Fibroblast of lung (primary cell): ENCODE measurements at places on chromosomes 11 and 22. TPM values are rescaled to one million over a fixed set of nuclear protein-coding genes. Genes with fewer than 3 reads are reported as not detected.
A peak's percentile ranks its signal among the peaks of the same experiment; 100 is the strongest.

SYCE3 gene
- 0.33 TPM in 1 of 2 replicates, not detected in the other for total RNA-seq

GRCh38 chr11:110094298-110095285 is 1.4 kb downstream of the ZC3H12C start:
- peak overlapping the region; percentile 95 for H3K27ac ChIP-seq
- no peaks in the 10 kb centered on the region for H3K27me3 ChIP-seq
- H3K36me3 ChIP-seq, result no peaks in the 10 kb centered on the region
- peak overlapping the region; percentile 66 for H3K4me3 ChIP-seq
- no peak for DNase-seq

DNA sequence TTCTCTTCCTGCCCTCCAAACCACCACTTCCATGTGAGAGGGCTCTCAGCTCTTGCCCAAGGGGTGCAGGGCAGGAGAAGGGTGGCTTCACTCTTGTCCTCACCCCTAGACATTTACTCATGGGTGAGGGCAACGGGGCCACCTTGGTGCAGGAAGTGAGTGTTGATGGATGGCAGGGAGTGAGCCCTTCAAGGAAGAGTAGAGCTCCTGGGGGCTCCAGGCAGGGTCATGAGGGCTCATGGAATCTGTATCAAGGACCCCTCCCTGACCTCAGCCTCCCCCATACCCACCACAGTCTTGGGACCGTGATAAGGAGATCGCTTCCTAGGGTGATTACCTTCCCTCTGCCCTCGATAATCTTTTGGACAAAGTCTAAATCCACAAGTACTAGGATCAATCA is 37.8 kb downstream of the TSPAN18 start:
- H3K27ac ChIP-seq, result no peak overlapping the region
- no peak overlapping the region for H3K4me3 ChIP-seq
- no peak for DNase-seq
- no peaks in the 10 kb centered on the region for H3K36me3 ChIP-seq

- no peak overlapping the region for H3K4me3 ChIP-seq
- H3K27ac ChIP-seq, result no peak overlapping the region
- H3K36me3 ChIP-seq, result no peaks in the 10 kb centered on the region
- H3K4me1 ChIP-seq, result no peaks in the 10 kb centered on the region
Observed at GRCh38 chr11:68093565-68093964, 27.6 kb downstream of the CHKA start.
